ENCODE measurements at places on chromosomes 7 and 10.
A peak's percentile ranks its signal among the peaks of the same experiment; 100 is the strongest.

- no peak for DNase-seq
Observed at GRCh38 chr10:86389441-86390193, 23.0 kb upstream of the GRID1 start.

- DNase-seq, result no peak
Observed at GRCh38 chr7:12013983-12014382, 182.0 kb upstream of the THSD7A start.

- no peak for DNase-seq
Observed at GRCh38 chr7:144720149-144720548, 115.7 kb downstream of the TPK1 start.

- DNase-seq, result no peak
Observed at GRCh38 chr10:9222917-9223316, 1168.4 kb downstream of the GATA3 start.

DNA sequence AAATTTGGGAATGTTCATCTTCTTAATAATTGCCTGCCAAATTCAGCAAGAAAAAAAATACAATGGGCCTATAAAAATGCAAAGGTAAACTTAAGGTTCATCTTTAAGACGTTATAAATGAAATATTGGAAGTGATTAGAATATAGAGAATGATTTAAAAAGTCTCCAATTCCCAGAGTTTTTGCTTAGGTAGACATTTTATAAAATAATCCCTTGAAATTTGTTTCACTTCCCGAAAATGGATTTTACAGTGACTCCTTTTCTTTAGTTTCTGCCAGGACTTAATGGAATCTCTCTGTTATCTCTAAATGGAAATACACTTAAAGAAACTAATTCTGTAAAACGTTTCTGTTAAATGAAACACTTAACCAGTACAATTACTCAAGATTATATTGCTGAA lies 544.2 kb upstream of the TEX47 start:
- DNase-seq, result no peak

DNA sequence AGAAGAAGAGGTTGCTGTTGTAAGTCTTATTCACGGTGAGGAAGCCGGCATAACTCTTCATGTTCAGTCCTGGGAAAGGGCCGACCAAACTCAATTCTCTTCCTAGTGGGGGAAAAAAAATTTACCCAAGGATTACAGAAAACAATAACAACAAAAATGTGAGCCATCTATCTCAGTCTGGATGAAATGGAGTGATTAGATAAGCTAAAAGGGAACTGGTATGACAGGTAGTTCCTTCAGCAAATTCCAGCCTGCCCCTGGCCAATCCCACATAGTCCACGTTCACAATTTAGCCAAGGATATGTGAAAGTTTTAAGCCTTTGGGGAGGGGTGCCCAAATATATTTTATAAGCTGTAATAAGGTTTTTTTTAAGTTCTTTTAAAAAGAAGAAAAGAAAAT lies 33.6 kb downstream of the CPVL start:
- no peak for DNase-seq

- no peak for DNase-seq
Observed at GRCh38 chr7:120837599-120837998, 20.3 kb downstream of the TSPAN12 start.

GRCh38 chr7:77799078-77799964 lies 748 bp downstream of the PHTF2 start:
- DNase-seq, result peak; percentile 24
